ENCODE measurements at places on chromosomes 6 and 20.

DNA sequence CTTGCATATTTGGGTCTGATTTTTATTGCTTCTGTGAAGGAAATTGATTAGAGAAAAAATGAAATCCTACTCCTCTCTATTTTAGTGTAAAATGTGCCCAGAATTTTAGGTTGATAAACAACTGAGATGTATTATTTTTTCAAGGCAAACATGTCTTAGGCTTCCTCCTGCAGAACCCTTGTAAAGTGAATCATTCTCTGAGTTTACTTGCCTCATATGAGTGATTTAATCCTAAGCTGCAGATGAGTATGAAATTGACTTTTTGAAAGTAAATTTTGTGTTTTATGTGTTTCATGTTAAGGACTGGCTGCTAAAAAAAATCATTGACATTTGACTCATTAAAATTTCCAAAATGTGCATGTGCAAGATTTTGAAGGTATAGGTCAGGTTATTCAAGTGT lies 138.5 kb upstream of the PHACTR1 start:
- DNase-seq = no peak

- no peak for DNase-seq
Measured at GRCh38 chr6:159169557-159170332, 545 bp downstream of the FNDC1 start.

DNA sequence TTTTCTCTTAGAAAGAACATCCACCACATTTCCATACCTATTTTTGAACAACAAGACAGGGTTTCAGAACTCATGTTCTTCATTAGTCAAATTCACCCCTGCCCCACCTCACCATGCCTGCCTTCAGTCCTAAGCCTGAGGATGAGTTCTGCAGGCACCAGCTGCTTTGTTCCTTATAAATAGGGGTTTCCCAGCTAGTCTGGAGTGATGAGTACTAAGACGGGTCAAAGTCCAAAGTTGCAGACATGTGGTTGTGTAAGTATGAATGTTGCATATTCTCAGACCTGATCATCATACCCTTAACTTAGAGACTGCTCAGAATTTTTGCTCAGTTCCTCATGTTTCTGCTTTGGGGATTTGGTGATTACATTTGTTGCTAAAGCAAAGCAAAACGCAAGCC lies 257.7 kb upstream of the CDYL start:
- DNase-seq = no peak

GRCh38 chr6:116405138-116405537 lies 34.4 kb downstream of the DSE start:
- no peak for DNase-seq

- no peak for DNase-seq
Measured at GRCh38 chr6:114194362-114195026, 148.3 kb downstream of the HS3ST5 start.

DNA sequence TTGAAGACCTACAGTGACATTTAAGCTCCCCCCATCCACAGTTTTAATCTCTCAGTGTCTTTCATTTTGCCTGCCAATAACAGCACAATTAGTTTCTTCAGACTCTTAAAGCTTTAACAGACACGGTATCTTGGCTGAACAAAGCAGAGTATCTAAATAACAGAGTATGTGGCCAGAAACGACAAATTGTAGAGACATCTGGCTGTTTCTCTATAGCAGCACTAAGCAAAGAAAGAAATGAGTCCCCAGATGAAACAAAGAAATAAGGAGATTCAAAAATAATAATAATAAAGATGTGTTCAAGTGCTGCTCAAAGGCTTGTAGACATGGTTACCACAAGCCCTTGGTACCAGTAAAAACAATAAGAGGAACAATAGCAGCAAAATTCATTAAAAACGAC lies 97.8 kb upstream of the HDAC2 start:
- no peak for DNase-seq

DNA sequence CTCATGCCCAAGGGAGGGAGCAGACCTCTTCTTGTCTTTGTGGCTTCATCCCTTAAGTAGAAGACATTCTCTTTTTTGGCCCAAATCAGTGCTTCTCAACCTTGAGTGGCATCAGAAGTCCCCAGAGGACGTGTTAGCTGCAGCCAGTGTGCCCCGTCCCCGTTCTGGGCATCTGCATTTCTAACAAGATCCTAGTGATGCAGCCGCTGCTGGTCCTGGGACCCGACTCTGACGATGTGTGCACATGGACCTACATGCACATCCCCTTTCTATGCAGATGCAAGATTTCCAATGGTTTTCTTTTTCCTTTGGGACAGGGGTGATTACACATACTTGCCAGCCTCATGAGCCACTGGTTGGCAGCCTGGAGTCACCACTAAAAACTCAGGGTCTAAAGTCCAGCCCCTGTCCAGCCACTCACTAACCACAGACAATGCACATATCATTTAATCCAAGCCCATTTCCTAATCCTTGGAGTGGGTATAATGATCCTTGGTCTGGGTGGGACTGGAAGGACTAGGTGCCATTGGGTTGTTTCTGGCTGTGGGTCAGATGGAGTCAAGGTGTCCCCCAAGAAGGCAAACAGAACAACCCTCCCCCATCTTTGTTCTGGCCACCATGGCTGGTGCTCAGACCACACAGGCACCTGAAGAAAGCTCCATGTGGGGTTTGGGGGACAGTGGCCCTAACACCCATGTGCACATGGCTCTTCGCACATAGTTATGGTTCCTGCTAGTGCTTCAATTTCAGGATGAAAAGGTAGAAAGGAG lies 6.4 kb downstream of the ACSS1 start:
- DNase-seq = no peak

DNA sequence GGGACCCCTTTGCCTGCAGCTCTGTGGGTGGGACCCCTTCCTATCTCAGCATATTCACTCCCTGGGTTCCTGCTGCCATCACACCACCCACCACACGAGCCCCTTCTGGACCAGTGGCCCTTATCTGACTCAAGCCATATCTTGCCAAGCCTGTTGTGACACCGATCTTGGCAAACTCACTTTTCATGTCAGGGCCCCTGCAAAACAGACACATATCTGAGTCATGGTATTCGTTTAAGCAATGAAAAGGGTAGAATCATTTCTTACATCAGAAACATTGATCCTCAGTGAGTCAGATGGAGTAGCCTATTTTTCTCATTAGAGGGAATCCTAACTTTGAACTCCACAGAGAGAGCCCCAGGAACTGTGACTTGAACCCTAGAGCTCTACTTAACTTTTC lies 10.6 kb downstream of the RAET1E start:
- no peak for DNase-seq

- no peak for DNase-seq
Measured at GRCh38 chr6:137320271-137320670, 101.1 kb upstream of the IFNGR1 start.

DNA sequence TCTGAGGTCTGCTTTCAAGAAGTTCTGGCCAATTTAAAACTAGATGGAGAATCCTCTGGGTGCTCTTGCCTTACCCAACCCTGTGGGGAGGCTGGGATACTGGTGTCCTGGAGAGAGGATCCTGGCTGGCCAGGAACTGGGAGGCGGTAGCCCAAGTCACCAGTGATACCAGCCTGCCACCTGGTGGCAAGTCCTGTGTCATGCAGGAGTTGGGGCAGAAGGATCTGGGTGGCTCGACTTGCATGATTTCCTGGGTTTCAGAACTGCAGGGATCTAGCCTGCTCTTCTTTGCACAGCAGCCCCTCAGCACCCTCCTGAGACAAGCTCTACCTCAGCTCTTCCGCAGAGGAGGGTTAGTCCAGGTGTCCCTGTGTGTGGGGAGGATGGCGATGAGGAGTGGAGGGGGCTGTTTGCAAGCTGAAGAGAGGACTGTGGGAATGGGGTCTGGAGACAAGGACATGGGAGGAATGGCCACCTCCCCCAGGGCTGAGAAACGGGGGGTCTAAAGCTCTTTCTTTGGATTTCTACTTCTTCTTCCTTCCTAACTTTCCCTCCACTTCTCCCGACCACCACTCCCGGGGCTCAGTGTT lies 4.2 kb downstream of the KCNK17 start:
- DNase-seq = peak; percentile 51

DNA sequence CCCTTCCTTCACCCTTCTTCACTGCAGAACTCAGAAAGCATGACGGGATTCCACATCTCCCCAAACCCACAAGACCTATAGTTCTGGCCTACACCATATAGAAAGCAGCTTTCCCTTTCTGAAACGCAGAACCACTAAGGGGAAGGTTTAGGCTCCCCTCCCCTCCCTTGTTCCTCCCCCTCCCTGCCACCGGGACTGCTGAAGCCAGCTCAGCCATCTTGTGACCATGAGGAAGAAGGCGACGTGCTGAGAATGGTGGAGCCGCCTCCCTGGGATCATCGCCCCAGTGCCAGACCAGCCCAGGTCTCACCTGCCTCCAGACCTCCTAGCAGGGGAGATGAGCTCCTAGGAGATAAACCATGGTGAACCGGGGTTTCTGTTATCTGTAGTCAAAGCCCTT lies 19.6 kb downstream of the SERPINB6 start:
- peak; percentile 23 for DNase-seq

DNA sequence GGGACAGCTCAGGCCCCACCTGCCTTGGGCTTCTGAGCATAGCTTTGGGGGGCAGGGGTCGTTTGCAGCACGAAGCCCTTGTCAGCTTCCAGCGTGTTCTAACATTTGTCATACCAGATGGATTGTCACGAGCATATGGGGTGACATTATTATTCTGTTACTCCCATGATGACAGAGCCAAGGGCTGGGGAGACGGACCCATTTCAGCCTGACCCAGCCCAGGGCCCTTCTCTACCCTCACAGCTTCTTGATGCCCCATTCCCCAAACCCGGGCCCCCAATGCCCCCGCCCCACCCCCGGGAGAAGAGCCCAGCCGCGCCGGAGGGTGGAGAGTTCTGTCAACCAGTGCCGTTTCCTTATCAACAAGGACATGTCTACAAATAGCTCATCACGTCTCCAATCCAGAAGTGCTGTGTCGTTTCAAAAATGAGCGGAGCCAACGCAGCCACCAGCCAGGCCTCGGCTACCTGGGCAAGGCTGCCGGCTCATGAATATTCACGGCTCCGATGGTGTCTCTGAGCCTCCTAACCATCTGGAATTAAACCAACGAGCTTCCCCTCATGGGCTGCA lies 9.6 kb upstream of the CHRNA4 start:
- no peak for DNase-seq

GRCh38 chr20:33846291-33846935 lies 35.3 kb downstream of the CHMP4B start:
- DNase-seq = no peak

GRCh38 chr6:170023620-170024521 lies 267.0 kb downstream of the DLL1 start:
- DNase-seq = no peak

- no peak for DNase-seq
Measured at GRCh38 chr20:2793471-2793870, 7.0 kb downstream of the CPXM1 start.

DNA sequence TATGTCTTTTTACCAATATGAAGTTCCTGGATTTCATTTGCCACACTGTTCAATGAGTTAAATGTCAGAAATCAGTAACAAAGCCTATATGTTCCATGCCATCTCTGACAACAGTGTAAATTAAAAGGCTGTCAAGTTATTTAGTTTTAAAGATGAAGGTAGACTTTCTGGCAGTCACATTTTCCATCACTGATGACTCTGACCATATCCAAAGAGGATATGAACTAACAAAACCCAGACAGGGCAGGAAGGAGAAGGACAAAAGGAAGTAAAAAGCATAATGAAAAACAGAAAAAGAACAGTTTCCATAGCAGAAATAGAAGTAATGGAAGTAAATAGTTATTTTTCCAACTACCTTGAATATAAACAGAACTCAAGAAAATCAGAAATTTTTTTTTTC lies 242.3 kb downstream of the UBE3D start:
- DNase-seq = no peak

GRCh38 chr20:17849138-17849900 lies 119.3 kb downstream of the SNX5 start:
- no peak for DNase-seq

GRCh38 chr20:17710379-17711266 lies 10.9 kb downstream of the BANF2 start:
- DNase-seq = no peak

- DNase-seq = no peak
Measured at GRCh38 chr20:8505476-8506200, 373.6 kb downstream of the PLCB1 start.

- no peak for DNase-seq
Measured at GRCh38 chr20:34531608-34532265, 15.5 kb downstream of the DYNLRB1 start.

- DNase-seq = no peak
Measured at GRCh38 chr6:49555951-49556350, 5.5 kb downstream of the C6orf141 start.

DNA sequence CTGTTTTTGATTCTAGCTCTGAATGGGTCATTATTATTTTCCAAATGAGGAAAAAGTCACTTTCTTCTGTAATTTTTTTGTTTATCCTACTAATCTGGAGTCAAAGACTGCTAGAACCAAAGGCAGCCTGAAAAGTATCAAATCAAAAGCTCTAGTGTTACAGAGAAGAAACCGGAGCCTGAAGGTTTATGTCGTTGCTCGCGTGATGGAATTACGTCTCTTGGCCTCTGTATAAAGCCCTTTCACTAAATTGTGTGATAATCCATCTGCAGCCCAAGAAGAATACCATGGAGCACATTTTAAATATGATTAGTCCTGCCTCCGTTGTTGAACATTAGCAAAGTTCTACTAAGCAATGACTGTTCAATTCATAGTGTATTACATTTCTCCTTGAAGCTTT lies 738.6 kb downstream of the C6orf118 start:
- no peak for DNase-seq

DNA sequence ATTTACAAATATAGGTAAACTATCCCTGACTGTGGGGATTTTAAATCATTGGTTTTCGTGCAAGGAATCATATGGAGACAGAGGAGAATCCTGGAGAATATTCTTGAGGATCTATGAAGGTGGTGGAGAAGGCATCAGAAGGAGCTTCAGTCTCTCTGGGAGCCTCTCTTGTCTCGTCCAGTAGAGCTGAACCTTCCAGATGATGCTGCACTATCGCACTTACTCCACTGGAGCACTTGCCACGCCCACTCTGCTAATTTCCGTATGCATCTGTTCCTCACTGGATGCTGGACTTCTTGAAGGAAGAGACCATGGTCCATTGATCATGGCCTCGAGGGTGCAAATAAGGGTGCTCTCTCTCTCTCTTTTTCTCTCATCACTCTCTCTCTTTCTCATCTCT lies 36.8 kb downstream of the C6orf118 start:
- no peak for DNase-seq

DNA sequence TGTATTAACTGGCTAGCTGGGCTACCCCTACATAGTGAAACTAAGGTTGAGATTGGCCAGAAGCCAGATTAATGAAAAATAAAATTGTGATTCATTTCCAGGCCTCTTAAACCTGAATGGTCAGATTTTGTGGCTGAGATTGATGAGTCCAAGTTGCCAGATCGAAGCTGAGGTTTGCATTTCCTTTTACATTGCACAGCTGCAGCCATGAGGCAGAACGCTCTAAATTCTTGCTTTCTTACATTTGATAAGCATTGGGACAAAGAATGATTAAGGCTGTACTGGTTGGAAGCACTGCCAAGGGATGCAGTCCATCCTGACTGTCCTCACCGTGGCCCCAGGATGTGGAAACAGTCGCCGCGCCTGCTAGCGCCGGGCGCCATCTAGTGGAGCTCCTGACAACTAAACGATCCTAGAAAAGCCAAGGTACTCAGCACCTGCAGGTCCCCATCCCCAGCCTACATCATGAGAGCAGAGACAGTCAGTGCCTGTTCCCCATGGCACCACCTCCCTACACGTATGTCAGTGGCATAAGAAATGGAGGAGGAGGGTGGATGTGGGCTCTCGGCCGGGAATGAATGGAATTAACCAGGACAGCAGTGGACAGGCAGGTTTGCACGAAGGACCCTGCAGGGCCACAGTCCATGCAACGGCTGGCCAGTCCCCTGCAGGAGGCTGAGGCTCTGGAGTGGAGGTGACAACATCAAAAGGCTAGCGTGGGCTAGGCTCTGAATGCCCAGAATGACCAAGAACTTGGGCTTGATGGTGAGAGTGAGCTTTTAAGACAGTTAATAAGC lies 19.0 kb downstream of the PXDC1 start:
- peak; percentile 69 for DNase-seq

GRCh38 chr6:28965706-28966105 lies 39.4 kb downstream of the ZNF311 start:
- DNase-seq = no peak
